ENCODE measurements at places on chromosomes 3 and 15.
A peak's percentile ranks its signal among the peaks of the same experiment; 100 is the strongest.

DNA sequence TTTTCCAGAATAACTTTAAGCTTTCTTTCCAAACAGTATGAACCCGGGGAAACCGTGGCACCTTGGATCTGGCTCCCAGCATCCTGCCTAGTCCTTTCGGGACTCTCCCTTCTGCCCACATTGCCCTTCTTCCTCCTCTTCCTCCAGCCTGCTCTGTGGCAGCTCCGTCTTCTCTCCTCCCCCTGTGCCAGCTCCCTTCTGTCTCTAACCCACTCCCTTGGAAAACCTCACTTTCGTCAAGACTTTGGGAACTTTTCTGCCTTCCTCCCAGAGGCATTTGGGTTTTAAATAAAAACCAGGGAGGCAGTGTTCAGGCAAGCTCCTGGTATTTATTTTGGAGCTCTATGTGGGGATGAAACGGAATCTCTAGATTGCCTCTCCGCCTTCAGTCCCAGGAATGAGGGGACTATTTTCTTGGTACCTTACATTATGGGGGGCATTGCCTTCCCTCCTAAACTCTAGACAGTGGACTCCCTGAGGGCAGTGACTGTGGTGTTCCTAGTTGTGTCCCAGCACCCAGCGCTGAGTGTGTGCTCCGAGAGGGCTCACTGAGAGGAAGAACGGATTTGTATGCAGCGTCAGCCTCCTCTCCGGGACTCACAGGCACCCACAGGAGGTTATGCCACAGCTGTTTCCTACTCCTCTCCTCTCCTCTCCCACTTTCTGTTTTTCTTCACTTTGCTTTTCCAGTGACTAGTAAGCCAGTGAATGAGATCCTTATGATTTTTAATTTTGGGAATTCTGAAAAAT is 105.4 kb upstream of the MRPS22 start:
- no peak for DNase-seq

DNA sequence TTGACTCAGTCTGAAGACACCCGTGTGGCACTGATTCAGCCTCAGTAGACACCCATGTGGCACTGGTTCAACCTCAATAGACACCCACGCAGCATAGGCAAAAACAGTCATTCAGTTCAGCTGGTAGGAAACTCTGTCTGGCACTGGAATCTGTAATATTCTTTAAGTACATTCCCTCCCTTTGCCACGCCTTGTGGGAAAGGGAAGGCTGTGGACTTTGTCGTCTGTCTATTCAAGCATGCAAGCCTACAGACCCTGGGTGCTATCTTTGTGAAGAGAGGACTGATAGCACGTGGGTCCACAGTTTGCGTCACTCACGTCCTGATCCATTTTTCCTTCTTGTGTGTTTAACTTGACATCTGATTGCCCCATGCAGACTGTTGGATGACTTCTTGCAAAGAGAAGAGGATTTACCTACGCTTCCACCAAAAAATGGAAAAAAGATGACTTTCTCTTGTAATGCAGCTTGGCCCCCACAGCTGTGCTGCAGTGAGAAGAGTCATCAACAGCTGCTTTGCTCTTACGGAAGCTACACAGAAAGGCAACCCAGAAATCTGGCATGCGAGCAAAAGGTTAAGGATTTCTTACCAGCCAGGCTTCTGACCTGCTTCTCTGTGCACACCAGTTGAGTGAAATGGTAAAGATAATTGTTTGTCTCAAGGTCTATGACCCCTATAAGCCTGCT is 278.1 kb downstream of the ULK4 start:
- DNase-seq = no peak

DNA sequence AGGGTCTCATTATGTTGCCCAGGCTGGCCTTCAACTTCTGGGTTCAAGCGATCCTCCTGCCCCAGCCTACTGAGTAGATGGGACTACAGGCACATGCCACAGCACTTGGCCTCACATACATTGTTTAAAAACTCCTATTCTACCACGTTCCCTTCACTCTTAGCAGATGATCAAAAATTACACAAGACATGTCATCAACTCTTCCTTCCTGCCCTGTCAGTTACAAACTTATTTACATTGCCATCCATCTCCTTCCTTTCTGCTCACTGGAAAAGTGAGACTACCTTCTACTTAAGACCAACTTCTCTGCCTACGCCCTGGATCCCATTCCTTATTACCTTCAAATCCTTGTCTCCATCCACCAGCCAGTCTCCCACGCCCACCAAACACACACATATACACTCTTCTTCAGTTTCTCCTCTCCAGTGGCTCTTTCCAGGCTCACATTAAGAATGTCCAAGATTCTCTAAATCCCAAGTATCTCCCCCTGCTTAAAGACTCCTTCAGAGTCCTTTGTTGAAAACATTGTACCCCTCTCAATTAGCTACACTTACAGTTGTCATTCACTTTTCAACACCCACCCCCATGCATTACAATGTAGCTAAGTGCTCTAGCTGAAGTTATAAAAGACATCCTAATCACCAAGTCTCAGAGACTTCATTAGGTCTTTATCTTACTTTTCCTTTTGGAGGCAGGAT is 4.3 kb downstream of the PEAK1 start:
- no peak for DNase-seq

DNA sequence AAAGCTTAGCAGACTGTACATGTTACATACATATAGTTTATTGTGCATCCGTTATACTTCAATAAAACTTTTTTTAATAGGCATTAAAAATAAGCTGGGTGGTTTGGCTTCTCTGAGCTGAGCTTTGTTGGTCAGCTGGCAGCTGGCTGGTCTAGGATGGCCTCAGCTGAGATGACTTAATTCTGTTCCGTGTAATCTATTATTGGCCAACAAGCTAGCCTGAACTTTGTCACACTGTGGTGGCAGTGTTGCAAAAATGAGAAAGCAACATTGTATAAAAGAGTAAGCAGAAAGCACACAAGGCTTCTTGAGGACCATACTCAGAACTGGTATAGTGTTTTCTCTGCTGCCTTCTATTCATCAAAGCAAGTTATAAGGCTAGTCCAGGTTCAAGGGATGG is 45.2 kb downstream of the CGGBP1 start:
- no peak for DNase-seq

GRCh38 chr3:56802378-56802745 is 613 bp upstream of the ARHGEF3 start:
- DNase-seq = no peak

- DNase-seq = no peak
Observed at GRCh38 chr3:40055361-40055760, 246.0 kb downstream of the MYRIP start.

DNA sequence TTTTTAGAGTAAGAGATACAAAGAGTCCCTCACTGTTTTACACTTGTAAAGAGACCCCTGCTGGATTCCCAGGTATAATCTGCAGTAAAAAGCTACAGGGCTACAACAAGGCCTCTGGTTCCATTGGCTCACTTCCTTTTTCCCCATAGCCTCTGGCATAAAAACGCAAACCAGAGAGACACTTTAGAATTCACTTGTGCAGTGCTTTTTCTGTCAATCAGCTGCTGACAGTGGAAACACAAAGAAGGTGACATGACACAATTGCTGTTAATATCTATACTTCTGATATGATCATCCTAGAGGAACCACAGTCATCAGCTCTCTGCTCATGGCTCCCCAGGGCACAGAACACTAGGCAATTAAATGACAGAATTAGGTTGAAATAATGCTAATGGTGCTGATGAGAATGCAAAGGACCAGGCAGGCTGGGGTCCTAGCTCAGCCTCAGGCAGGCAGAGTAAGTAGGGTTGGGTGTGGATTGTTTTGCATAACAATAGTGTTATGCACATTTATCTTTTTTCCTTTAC is 667.9 kb upstream of the CFAP20DC start:
- DNase-seq = no peak

DNA sequence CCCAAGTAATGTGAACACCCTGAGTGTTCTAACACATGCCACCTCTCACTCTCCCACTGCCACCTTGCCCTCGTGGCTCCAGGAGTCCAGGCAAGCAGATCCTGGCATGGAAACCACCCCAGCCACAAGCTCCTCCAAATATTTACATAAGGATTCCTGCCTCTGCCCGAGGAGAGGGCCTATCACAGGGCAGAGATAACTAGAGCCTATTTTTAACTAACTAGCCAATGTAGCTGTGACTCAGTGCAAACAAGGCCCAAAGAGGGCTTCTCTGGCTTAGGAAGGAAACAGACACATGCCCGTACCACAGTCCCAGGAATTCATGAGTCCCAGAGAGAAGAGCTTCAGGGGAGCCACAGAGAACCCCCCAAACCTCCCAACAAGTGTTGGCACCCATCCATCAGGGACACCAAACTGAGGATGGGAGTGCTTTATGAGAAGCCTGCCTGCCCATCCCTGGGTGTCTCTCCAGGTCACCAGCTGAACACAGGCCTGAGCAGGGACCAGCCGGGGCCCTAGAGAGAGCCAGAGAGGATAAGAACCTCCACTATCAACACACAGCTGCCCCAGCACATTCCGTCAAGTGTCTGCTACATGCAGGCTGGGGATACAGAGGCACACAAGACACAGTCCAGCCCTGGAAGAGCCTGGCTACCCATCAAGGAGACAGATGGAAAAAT is 9.2 kb downstream of the FYCO1 start:
- no peak for DNase-seq

- no peak for DNase-seq
Observed at GRCh38 chr3:61483997-61484396, 77.4 kb upstream of the PTPRG start.

DNA sequence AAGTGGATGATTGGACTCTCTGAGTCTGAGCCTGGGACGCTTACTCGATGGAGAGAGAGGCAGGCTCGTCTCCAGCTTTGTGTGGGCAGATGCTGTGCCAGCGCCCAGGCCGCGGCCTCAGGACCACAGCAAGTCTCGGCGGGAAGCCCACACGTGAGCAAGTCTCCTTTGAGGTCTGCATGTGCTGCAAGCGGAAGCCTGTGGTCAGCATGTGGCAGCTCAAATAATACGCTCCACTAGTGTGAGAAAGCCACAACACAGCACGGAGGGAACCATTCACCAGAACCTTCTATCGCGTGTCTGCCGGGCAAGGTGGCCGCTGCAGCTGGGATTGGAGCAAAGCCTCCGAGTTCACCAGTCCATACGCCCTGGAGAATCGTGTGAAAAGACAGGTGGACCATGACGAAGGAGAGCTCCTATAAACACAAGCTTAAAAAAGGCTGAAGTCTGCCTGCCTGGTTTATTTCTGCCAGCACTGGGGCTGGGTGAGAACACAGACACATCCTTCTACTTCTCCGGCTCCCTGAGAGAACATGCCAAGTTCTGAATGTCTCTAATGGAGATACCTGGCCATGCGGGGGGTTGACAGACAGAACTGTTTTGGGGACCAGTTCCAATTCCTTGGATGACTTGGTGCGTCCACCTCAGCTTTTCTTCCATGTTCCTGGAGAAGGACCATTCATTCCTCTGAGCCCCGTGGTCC is 82.0 kb upstream of the LRIG1 start:
- no peak for DNase-seq

DNA sequence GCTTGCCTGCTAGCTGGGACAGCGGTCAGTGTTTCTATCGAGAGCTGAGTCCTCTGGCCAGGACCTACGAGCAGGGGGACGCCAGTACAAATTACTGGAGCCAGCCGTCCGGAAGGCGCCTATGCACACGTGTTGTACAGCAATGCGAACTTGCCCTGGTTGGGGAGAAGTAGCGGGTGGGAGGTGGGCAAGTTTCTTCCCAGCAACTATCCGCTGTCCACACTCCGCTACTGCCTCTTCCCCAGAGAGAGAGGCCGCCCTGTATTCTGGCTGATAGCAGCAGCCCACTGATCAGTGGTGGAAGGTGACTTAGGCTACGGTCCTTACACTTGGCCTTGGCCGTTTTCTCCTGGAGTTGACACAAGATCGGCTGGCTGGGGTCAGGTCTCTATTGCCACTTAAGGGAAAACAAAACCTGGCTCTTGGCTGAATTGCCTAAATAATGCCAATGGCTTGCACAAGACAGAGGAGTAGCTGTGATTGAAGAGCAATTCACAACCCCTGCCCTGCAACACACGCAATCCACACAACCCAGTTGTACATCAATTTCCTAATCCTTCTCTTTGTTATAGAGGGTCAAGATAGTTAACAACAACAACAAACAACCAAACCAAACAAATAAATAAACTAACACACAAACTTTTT is 12.8 kb upstream of the SHC4 start:
- DNase-seq = peak; percentile 57

GRCh38 chr3:186258968-186259367 is 103.1 kb downstream of the DGKG start:
- DNase-seq = no peak

DNA sequence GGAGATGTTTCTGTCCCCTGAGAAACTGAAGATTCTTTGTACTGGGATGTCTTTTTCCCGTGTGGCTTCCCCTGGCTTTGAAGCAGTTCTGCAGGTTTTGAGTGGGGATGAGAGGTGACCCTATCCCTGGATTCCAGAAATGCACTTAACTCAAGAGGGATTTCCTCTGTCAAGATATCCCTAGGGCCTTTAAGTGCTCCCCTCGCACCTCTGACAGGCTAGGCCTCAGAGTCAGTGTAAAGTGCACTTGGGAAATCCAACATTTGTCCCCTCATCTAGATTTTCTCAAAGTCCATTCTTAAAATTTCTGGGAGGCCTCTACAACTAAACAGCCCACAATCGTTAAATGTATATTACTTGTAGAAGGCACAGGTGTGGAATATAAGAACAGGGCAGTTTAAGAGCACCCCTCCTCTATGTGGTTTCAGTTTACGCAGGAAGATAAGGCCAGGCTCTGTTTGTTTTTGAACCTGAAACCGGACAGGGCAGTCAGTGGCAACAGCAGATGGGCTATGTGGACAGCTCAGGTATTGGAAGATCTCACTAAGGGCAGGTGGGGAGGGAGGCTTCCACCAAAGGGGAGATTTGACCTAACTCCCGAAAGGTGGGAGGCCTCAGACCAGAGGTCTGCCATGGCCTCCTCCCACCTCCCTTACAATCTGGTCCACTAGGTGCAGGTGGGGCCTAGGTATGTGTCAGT is 4.8 kb downstream of the C3orf52 start:
- no peak for DNase-seq

- no peak for DNase-seq
Observed at GRCh38 chr3:121869736-121870135, 24.5 kb upstream of the SLC15A2 start.

GRCh38 chr15:88878720-88879184 is 16.6 kb downstream of the HAPLN3 start:
- DNase-seq = no peak

DNA sequence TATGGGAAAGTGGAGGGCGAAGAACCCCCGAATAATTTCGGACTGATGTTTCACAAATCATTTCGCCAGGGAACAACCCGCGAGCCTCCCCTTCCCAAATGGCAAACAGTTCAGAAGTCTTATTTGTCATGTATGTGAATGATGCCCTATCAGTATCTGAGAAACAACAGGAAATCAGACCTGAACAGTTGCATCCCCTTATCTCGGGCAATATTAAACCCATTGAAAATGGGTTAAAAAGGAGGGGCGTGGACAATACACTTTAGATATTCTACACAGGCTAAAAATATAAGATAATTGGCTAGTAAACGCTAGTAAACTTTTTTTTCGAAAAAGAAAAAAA is 1003.3 kb upstream of the NR2F2 start:
- no peak for DNase-seq
